ENCODE measurements at places on chromosomes 2 and 18. TPM values are rescaled to one million over a fixed set of nuclear protein-coding genes. Genes with fewer than 3 reads are reported as not detected.

ERFE gene
- total RNA-seq, result 2.9 TPM

CABYR gene
- 6.7 TPM for total RNA-seq

HOXD1 gene
- 2.9 TPM for total RNA-seq

ACVR1C gene
- total RNA-seq, result 6.2 TPM

ZSCAN30 gene
- 26.9 TPM for total RNA-seq

ANKRD23 gene
- 2.9 TPM for total RNA-seq

ME2 gene
- 27.4 TPM for total RNA-seq

SATB2 gene
- 22.1 TPM for total RNA-seq

ASXL2 gene
- total RNA-seq, result 16.6 TPM

DSG1 gene
- total RNA-seq, result not detected

PLEK gene
- total RNA-seq, result not detected

ZC3H8 gene
- total RNA-seq, result 8.3 TPM

CTDP1 gene
- total RNA-seq, result 26.4 TPM

OSR1 gene
- 95.0 TPM for total RNA-seq

PSMA8 gene
- not detected for total RNA-seq

TWSG1 gene
- total RNA-seq, result 258 TPM

ATP6V1C2 gene
- not detected for total RNA-seq

STK36 gene
- 28.7 TPM for total RNA-seq

AMER3 gene
- total RNA-seq, result not detected

QPCT gene
- total RNA-seq, result 16.6 TPM

RAB12 gene
- 55.7 TPM for total RNA-seq

CAPN14 gene
- 0.32 TPM for total RNA-seq

HRH4 gene
- total RNA-seq, result not detected

SERPINB2 gene
- 19.6 TPM for total RNA-seq

TNFAIP6 gene
- total RNA-seq, result 13.1 TPM

TGOLN2 gene
- total RNA-seq, result 134 TPM

NEMP2 gene
- 5.1 TPM for total RNA-seq

DNMT3A gene
- 16.9 TPM for total RNA-seq

LGALSL gene
- total RNA-seq, result 3.1 TPM

ANKRD30B gene
- total RNA-seq, result 0.24 TPM

GPR39 gene
- 15.3 TPM for total RNA-seq
